Skeletal muscle cell (primary cell): ENCODE measurements at places on chromosomes 2 and 18.

GRCh38 chr2:8515864-8516533 lies 165.9 kb upstream of the ID2 start:
- no peak for DNase-seq

DNA sequence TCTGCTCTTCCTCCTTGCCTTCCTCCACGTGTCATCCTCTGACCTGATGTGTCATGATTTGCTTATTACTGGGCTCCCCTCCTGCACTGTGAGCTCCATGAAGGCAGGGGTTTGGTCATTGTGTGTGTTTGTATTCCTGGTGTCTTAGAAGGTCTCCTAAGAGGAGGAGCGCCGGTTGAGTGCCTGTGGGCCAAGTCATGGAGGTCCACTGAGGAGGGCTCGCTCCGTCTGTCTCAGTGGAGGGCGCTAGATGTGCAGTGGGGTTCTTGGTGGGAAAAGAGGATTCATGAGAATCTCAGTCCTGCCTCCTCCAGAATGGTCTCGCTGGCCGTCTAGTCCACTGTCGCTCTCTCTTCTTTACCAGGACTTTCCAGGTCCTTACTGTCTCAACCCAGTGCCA lies 100.2 kb downstream of the VWA3B start:
- DNase-seq: no peak

DNA sequence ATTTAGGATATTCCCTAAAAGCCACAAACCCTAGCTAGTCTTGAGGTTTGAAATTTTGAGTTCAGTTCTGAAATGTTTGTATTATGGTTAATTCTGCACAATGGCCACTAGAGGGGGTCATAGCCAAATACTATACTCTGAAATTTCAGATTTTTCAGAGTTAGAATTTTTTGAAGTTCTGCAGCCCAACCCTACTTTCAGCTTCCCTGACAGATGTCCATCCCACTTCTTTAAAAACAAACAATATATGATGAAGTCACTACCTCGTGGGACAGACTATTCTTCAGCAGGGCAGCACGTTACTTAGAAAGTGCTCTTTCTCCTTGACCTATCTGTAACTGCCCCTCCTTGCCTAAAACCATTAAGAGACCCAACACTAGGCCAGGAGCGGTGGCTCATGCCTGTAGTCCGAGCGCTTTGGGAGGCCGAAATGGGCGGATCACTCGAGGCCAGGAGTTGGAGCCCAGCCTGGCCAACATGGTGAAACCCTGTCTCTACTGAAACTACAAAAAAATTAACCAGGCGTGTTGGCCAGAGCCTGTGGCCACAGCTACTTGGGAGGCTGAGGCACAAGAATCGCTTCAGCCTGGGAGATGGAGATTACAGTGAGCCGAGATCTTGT lies 48.2 kb upstream of the PAPOLG start:
- no peak for DNase-seq

DNA sequence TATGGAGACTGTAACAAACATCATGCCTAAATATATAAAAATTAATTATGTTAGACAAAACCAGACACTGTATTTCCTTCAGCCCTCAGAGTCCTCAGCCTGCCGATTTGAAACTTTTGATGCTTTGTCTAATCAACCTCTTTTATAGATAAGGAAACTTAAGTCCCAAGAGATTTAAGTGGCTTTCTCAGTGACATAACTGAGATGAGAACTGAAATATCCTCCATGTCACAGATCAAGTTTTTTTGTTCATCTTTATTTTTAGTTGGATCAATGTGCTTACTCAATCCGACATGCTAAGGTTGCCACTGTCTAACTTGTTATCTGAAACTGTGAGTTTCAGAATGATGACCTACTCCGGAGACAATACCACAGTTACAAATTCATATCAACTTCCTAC lies 72.3 kb downstream of the BARD1 start:
- DNase-seq: no peak

DNA sequence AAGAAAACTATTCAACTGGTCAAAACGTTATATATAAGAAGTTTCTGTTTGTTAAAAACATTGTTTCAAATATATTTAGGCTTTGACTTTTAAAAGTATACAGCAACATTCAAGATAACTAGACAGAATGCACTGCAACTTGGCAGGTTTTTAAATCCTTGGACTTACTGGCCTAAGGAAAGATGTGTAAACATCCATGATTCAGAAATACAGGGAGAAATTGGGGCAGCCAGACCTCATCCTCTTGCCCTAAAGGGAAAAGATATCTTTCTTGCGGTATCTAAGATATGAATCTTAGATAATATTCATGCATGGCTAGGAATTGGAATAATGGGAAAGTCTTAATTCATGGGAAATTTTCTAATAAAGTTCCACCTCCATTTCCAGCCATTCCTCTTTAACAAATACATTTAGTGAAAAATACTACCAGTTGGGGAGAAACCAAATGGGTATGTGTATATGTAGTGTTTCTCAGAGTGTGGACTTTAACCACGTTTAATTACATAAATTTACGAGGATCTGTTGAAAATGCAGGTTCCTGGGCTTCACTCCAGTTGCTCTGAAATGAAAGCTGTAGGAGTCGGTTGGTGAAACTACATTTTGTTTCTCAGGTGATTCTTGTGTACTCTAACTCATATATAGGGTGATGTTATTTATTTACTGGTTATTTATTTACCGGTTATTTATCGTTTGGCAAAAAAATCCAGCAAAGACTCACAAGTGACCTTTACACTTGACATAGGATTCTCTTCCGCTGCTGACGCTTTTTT lies 587 bp upstream of the TANK start:
- no peak for DNase-seq

DNA sequence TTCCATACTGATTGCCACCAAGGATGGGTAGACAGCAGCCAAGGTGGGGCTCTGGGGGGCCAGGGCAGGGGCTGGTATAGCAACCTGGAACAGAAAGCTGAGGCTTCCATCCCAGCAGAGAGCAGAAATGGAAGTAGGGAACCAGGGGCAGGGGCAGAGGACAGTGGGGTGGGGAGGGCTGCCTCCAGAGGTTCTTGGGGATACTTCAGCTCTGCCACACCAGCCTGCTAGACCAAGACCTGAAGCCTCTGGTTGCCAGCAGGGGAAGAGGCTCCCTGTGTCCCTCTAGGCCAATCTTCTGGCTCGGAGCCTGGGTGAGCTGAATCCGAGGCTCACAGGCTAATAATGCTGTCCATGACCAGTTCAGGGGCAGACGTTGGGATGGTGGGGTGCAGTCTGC lies 329.0 kb downstream of the DYSF start:
- no peak for DNase-seq

- DNase-seq: no peak
Observed at GRCh38 chr2:162839419-162839818, 852 bp upstream of the KCNH7 start.

GRCh38 chr18:79776674-79777073 lies 21.1 kb upstream of the KCNG2 start:
- no peak for DNase-seq

- DNase-seq: no peak
Observed at GRCh38 chr18:71760541-71760940, 783.6 kb downstream of the CBLN2 start.
